NCI-H69 (cell line): ENCODE measurements at places on chromosomes 13 and 19.

- peak; percentile 59 for DNase-seq
Measured at GRCh38 chr13:74132776-74133656, 1.2 kb downstream of the KLF12 start.

DNA sequence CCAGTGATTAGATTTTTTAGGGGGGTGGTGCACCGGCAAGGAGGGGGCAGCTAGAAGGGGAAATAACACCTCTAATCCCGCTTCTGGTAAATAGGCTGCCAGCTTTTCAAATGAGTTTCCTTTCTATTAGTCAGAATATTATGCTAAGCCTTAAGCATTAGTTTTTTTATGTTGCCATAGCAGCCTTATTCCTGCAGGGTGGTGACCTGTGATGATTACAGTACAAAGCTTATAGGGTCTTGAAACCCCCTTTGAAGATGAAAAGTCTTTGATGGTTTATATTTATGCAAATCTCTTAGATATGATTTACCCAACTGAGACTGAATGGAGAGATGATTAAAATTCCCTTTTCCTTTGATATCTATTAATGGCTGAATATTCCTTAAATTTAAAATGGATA, 109.8 kb downstream of the ZIC5 start:
- DNase-seq = no peak

DNA sequence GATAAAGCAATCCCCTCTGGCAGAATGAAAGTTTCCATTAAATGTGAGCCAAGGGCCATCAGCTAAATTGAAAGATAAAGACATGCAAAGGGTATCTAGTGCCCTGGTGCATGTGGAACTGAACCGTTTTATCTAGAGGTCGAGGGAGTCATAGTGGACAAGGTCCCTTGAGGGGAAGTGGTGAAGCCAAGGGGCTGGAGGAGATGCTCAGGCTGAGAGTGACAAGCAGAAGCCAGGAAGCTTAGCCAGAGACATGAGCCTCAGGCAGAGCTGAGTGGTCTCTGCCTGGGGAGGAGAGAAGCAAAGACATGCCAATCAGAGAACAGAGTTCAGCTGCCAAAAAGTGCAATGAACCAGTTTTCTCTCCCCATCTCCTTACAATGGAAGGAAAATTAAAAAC, 68.1 kb upstream of the SLC10A2 start:
- no peak for DNase-seq

DNA sequence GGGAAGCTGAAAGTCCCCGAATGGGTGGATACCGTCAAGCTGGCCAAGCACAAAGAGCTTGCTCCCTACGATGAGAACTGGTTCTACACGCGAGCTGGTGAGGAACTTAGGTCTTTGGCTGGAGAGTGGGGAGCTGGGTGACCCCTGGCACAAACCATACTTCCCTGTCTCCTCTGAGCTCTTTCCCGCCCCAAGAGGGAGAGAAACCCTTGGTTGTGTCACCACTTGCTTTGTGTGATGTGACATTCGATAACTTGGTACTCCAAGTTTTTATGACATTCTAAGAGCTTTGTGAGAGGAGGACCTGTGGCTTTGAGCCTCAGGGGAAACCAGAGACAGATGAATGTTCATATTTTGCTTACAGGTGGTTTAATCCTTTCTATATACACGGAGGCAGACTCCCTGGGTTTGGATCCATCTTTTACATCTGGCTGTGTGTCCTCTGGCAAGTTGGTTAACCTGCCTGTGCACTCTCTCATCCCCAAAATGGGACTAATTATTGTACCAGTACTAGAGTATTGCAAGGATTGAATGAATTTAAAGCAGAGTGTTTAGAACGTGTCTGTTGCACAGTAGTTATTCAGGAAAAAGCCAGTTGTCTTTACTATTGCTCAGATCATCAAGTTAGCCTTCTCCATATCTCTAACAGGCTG, 1.2 kb downstream of the RPS19 start:
- DNase-seq = no peak

DNA sequence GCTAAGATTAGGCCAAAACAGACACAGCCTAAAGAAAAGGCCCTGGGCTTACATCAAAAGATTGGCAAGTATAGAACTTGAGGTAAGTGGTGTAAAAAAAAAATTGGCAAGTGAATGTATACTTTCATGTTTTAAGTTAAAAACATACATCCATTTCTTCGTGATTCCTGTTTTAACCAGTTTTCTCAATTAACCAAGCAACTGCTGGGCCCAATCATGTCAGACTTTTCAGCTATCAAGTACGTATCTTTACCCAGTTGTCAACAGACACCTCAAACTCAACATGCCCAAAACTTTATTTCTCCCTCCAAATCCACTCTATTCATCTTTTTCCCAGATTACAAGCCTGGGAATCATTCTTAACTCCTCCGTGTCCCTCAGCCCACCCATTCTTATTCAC, 1.0 kb downstream of the PCID2 start:
- no peak for DNase-seq

GRCh38 chr13:33992881-33993336, 175.0 kb downstream of the RFC3 start:
- peak; percentile 35 for DNase-seq
